Inflammatory macrophage (primary cell): ENCODE measurements at places on chromosomes 4 and X.

- no peak for DNase-seq
These were observed 590.0 kb downstream of the FAT4 start for GRCh38 chr4:125904802-125905201.

DNA sequence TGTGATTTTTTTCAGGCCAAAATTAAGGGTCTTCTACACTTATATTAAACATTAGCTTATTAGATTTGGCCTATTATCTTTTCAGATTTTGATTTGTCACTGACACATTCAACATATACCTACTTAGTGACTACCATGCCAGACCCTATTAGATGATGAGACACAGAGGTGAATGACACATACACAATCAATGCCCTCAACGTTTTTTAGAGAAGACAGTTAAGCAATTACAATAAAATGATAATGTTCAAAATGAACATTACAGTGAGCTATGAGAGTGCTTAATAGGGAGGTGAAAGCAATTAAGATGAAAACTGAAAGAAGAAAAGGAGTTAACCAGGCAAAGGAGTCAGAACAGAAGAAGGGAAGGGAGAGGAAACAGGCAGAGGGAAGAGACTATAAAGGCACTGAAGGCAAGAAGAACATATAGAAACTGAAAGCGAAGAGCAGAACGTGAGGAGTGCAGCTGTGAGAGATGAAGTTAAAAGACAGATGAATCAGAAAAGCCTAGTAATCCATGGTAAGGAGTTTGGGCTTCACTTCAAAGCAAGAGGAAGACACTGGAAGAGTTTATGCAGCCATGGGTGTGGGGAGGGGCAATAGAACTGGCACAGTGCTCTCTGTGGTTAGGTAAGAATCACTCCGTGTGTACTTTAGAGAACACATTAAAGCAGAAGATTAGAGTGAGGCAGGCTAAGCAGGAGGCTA is 119.0 kb downstream of the REELD1 start:
- no peak for DNase-seq

GRCh38 chr4:8050555-8051206 is 107.9 kb downstream of the ABLIM2 start:
- DNase-seq: no peak

GRCh38 chr4:156473151-156473550 is 498.4 kb downstream of the PDGFC start:
- no peak for DNase-seq

GRCh38 chr4:120777459-120777858 is 145.1 kb downstream of the PRDM5 start:
- DNase-seq: no peak
